Gastroesophageal sphincter (tissue), 4 donors: ENCODE measurements at places on chromosomes 13 and 19.

DNA sequence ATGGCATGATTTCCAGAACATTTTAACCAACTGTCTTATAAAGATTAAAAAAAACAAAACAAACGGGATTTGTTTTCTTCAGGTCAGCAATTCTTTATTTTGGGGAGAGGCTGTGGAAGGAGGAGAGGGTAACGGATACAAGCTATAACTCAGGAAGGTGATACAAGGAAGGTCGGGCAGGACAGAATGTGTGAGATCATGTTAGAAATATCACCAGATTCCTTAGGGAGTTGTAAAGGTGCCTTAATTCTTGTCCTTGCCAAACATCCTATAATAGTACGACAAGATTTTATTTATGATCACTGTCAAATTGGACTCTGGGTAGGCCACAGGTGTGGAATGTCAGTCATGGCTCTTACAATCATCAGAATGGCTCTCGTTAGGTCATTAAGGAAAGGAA lies 503.1 kb downstream of the DIAPH3 start:
- no peak for ATAC-seq

DNA sequence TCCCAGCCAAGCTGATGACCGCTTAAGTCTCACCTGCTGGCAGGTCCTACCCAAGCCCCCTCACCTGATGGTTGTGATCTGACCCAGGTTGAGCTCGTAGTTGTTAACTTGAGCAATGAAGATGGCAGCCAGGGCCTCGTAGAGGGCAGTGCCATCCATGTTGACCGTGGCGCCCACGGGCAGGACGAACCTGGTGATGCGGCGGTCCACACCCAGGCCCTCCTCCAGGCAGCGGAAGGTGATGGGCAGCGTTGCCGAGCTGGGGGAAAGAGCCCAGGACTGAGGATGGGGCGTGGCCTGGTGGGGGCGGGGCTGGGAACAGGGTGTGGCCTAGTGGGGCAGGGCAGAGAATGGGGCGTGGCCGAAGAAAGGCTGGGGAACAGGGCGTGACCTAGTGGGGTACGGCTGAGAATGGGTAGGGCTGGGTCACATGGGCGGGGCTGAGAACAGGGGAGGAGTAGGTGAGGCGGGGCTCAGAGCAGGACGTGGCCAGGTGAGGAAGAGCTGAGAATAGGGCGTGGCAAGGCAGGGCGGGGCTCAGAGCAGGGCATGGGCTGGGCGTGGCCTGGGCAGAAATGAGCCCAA lies 12.9 kb downstream of the OR7C2 start:
- ATAC-seq = no peak

- no peak for ATAC-seq
Measured at GRCh38 chr13:34165158-34165557, 347.2 kb downstream of the RFC3 start.

DNA sequence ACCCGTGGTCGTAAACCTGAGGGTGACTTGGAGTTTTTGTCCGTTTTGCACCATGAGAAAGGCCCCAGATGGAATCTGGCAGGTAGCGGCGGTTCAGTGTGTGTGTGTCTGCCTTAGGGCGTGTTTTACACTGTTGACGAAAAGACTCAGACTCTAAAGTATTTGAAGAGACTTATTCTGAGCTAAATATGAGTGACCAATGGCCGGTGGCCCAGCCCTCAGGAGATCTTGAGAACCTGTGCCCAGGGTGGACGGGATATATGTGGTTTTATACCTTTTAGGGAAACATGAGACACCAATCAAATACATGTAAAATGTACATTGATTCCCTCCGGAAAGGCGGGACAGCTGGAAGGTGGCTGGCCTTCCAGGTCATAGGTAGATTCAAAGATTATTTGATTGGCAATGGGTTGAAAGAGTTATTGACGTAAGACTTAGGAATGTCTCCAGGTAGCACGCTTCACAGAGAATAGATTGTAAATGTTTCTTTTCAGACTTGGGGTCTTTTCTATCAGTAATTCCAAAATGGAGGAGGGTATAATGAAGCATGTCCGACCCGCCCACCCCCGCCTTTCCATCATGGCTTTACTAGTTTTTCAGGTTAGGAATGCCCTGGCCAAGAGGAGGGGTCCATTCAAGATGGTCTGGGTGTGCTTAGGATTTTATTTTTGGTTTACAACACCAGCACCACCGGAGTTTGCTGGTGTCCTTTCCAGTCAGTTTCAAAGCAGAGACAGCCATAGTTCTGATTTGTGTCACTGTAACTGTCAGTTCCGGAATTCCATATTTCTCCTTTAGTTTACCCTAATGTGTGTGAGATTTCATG lies 1.0 kb upstream of the ZNF529 start:
- no peak for ATAC-seq

- ATAC-seq = no peak
Measured at GRCh38 chr13:89432997-89433396, 1761.8 kb downstream of the SLITRK5 start.

GRCh38 chr19:53511933-53512374 lies 26.0 kb upstream of the ZNF331 start:
- ATAC-seq = peak; percentile 79

- ATAC-seq = no peak
Measured at GRCh38 chr13:85500696-85501256, 298.4 kb downstream of the SLITRK6 start.

DNA sequence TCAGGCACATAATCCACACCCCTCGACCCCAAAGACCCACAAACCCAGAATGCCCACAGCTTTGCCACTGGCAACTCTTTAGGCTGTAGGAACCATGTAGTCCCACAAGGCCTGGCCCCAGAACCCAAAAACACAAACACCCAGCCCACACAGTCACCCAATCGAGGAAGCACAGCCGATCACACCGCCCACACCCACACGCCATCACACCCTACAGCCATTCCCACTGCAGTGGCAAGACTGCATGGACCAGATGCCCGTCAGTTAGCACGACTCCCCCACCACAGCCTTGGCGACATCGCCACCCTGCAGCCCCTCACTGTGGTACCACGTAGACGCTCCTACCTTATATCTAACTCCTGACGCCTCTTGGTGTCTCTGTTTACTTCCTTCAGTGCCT lies 24.0 kb upstream of the MEIS3 start:
- no peak for ATAC-seq

DNA sequence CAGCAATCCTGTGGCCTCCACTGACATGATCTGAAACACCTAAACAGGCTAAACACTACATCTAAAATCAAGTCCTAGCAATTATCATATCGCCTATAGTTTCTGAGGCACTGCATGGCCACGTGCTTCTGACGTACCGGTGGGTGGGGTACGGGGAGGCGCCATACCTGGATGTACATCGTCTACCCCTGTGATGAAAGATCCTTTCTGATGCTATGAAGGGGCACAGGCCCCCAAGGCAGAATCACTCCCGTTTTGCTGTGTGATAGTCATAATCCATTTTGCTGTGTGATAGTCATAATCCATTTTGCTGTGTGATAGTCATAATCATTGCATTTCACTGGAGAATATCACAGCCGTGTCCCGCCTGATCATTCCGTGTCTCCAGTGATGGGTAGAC lies 118.7 kb upstream of the SOX1 start:
- no peak for ATAC-seq

DNA sequence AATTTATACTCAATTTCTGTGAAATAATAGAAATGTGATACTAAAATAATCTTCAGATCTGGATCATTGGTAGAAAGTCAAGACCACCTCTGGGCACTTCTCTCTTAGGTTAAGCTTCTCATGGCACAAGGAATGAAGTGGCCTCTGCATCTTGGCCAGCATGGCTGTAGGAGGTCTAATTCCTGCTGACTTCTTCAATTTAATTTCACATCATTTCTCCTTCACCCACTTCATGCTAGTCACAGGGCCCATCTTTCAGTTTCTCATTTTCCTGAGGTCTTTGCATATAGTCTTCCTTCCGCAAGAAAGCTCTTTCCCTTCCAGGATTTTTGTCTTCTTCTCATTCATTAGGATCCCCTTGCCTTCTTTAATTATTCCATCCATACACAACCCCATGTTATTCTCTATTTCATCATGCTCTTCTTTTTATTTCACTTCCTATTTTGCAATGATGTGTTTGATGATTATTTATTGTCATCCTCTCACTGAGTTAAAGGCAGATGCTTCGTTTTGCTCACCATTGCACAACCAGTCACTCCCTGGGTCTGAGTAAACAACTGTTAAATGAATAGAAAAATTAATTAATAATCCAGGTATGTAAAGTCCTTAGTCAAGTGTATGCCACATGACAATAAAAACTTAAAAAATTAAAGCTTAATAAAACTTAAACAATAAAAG lies 397.4 kb downstream of the SPRY2 start:
- no peak for ATAC-seq

- no peak for ATAC-seq
Measured at GRCh38 chr19:1267477-1268225, 1.5 kb upstream of the CIRBP start.

GRCh38 chr13:111857846-111858560 lies 208.9 kb upstream of the SOX1 start:
- ATAC-seq = no peak

DNA sequence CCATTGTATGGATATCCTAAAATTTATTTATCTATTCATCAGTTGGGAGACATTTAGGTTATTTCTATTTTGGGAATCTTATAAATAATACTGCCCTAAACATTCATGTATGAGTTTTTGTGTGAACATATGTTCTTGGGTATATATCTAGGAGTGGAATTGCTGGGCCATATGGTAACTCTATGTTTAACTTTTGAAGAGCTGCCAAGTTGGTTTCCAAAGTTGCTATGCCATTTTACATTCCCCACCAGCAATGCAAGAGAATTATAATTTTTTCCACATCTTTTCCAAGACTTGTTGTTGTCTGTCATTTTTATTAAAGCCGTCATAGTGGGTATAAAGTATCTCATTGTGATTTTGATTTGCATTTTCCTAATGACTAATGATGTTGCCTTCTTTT lies 48.2 kb upstream of the CALM3 start:
- no peak for ATAC-seq

DNA sequence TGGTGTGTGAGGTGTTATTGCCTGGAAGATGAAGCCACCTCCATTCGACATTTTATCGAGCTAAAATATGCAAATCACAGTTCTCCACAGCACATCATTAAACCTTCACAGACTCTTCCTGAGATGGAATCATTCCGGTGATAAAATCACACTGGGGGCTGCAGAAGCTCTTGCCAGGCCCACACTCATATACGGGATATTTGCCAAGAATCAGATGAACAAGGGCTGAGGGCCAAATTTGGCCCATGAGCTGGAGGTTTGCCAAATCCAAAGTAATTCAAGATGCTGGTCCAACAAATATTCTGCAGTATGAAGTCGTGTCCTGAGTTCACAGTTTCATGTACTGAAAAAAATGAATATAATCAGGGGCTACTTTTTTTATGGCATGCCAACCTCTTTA lies 16.7 kb upstream of the RXFP2 start:
- ATAC-seq = no peak

- no peak for ATAC-seq
Measured at GRCh38 chr13:31361673-31362072, 161.9 kb downstream of the B3GLCT start.

GRCh38 chr13:40910324-40911050 lies 108.6 kb downstream of the ELF1 start:
- no peak for ATAC-seq

DNA sequence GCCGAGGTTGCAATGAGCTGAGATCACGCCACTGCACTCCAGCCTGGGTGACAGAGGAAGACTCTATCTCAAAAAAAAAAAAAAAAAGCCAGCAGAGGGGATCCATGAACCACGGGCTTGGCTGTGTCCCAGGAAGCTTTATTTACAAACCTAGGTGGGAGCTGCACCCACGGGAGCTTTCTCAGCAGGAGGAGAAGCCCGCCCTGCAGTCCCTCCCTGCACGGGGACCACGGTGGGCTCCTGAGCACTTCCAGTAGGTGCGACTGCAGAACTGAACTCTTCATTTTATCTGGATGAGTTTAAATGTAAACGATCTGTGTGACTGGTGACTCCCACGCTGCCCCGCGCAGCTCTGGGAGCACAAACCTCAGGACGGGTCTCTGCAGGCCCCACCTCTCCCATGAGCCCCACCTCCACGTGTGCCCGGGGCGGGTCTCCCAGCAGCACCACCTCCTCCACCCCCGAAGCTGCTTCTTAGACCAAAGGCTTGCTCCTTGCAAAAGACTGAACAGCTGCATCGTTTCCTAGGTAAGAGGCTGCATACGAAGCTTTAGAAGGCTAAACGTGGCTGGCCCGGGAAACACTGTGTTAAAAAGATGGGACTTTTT lies 66.4 kb downstream of the SPACA7 start:
- no peak for ATAC-seq

- ATAC-seq = no peak
Measured at GRCh38 chr19:10575011-10575716, 6.4 kb upstream of the CDKN2D start.

GRCh38 chr19:32460476-32460875 lies 54.9 kb downstream of the DPY19L3 start:
- ATAC-seq = no peak

DNA sequence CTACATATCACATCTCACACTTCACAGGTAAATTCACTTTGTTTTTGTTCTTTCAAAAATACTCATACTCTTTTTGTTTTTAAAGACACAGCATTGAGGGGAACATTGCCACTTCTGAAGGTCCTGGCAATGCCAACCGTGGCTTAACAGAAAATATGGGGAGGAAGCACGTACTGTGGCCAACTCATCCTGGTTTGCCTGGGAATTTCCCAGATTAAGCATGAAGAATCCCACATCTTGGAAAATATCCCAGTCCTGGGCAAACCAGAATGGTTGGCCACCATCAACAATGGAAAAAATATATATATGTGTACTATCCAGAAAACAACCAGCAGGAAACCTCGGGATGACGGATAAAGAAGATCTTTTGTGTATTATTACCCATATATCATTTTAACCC lies 1032.2 kb upstream of the SLC10A2 start:
- ATAC-seq = no peak

DNA sequence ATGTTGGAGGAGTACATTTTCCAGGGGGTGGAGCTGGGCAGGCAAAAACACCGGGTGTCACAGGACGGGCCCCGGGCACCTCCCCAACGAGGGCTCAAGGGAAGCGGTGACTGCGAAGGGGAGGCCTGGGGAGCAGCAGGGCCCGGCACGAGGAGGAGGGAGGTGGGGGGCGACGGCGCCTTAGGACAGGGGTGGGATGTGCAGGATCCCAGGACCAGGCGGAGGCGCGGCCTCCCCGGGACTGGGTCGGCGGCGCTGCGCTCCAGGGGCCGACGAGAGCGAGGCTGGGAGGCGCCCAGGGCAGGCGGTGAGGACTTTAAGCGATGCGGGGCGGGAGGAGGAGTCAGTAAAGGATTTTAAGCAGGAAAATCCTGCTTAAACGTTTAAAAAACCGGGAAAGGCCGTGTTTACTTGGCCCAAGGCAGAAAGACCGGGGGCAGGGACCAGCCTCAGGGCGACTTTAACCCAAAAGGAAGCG lies 427 bp downstream of the ZNF160 start:
- ATAC-seq = peak; percentile 16

DNA sequence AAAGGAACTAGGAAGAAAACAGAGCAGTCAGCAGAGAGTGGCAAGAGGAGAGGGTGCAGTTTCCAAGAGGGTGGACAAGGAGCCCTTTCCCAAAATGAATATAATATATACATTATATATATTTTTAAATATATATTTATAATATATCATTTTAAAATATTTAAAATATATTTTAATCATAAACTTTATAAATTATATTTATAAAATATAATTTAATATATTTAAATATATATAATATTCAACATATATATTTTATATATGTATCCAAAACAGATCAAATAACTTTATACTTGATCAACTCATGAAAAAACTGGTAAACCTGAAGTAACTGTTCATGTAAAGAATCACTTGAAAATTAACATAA lies 328.6 kb downstream of the MYO16 start:
- no peak for ATAC-seq

GRCh38 chr13:44211704-44212346 lies 161.8 kb upstream of the SERP2 start:
- no peak for ATAC-seq
